T follicular helper cell (primary cell): ENCODE measurements at places on chromosomes 13 and 19.

- DNase-seq = no peak
These were observed 468.4 kb downstream of the FOXO1 start for GRCh38 chr13:40197936-40198595.

DNA sequence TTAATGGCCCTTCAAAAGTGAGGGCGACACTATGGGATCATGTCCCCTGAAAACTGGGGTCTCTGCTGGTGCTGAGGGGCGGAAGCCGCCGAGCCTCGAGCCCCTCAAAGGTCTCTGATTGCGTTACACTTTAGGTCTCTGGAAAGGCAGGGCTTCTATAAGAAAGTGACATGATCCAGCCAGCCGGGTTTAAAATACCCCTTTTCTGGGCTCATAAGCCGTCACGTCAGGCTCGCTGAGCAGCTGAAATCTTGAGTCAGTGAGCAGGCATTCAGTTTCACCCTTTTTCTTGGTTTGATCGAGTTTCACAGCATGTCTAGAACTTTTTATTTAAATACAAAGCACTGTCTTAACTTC is 600 bp upstream of the HMGB1 start:
- DNase-seq = no peak

DNA sequence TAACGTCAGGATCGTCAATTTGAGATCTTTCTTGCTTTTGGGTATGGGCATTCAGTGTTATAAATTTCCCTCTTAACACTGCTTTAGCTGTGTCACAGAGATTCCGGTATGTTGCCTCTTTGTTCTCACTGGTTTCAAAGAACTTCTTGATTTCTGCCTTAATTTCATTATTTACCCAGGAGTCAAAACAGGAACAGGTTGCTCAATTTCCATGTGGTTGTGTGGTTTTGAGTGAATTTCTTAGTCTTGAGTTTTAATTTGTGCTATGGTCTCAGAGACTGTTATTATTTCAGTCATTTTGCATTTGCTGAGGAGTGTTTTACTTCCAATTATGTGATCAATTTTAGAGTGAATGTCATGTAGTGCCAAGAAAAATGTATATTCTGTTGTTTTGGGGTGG is 153.1 kb downstream of the PCDH17 start:
- DNase-seq = no peak

- no peak for DNase-seq
These were observed 1340.6 kb downstream of the UQCRFS1 start for GRCh38 chr19:27872370-27872769.

DNA sequence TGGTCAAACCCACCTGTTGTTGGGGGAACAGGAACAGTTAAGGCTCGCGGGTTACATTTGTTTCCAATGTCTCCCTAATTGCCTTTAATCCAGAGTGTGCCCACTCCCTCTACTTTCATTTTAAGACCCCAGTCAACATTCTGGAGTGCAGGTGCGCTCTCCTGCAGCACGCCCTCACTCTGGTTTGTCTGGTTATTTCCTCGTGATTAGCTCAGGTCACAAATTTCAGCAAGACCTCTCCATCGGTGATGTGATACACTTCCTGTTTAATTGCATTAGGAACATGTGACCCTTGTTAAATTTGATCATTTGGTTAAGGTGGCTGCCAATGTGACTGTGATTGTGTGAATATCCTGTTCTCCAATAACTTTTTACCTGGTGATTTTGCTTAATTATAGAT is 53.0 kb downstream of the TEX29 start:
- no peak for DNase-seq
